ENCODE measurements at places on chromosomes 6 and 20.

- no peak for DNase-seq
These were observed 115.9 kb downstream of the DLL1 start for GRCh38 chr6:170174771-170175643.

- no peak for DNase-seq
These were observed 44.8 kb upstream of the CCDC167 start for GRCh38 chr6:37544530-37544929.

GRCh38 chr6:53238311-53238710, 89.7 kb upstream of the GCM1 start:
- no peak for DNase-seq

GRCh38 chr6:138293428-138294395, 75.4 kb upstream of the PBOV1 start:
- no peak for DNase-seq

- DNase-seq = no peak
These were observed 7.8 kb downstream of the SYNGAP1 start for GRCh38 chr6:33427585-33428223.

DNA sequence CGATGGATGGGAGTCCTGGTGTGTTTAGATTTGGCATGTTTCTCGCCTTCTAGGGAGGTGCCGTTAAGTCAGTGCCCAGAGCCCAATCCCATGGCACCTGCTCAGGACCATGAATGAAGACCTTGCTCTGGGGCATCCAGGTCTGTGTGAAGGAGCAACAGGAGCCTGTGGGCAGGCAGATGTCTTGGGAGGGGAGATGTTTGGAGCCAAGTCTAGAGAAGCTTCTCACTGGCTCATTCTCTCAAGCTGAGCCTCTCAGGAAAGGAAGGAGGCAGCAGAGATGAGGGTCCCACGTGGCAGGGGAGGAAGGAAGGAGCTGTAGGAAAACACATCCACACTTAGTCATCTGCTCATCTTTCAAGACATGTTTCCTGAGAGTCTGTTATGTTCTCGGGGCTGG, 9.5 kb upstream of the SIRPB1 start:
- no peak for DNase-seq

- DNase-seq = peak; percentile 82
These were observed 531.3 kb upstream of the JAG1 start for GRCh38 chr20:11204926-11205768.

GRCh38 chr20:17542993-17543412, 11.8 kb upstream of the BFSP1 start:
- DNase-seq = no peak

- DNase-seq = no peak
These were observed 8.7 kb upstream of the CCR6 start for GRCh38 chr6:167113935-167114910.

DNA sequence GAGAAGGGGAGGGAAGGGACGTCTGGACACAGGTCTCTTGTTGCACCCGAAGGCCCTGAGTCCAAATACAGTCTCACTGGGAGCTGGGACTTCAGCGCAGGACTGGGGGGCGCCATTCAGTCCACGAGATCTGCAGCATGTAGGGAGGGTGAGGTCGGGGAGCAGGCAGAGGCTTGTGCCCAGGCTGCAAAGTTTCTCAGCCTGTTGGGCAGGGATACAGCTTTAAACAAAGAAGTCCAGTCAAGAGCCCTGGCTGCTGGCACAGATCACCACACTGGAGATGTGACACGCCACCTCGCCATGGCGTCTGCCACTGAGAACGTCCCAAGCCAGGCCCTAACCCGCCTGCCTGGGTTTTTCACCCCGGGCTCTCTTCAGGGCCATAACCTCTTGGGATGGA, 256.6 kb downstream of the DLL1 start:
- DNase-seq = peak; percentile 58

- no peak for DNase-seq
These were observed 4.6 kb downstream of the MSH5 start for GRCh38 chr6:31744422-31744821.

DNA sequence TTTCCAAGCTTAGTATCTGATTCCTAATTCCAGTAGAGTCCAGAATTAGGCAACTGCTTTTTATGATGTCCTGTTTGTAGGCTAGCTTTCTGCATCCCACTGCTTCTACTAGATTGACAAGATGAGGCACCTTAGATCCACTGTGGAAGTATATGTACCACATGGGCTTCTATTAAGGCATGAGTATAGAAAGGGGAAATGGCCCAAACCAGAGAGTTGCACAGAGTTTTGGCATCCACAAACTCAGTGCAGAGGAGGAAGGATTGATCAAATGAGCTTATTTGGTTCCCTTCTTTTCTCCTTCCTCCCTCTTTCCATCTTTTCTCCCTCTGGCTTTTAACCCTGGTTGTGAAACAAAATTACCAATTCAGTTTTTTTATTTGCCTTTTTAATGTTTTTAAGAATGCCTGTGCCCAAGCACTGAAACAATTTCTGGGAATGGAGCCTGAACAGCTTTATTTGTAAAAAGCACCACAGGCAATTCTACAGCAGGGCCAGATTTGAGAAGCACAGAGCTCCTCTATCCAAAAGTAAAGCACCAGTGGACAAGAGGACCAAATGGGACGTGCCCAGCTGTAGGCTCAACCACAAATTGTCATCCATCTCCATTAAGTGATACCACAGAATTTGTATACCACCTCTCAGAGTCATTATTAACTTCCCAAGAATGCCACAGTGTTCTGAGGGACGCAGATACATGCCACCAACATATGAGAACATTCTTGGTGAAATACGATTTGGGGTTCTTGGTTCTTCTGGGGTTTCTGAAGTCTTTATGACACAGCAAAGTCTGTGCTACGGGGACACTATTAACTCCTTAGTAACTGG, 969.1 kb downstream of the KIF16B start:
- DNase-seq = no peak

- DNase-seq = no peak
These were observed 57.4 kb downstream of the SLC24A3 start for GRCh38 chr20:19269737-19270340.

- no peak for DNase-seq
These were observed 22.5 kb upstream of the ADRM1 start for GRCh38 chr20:62280303-62280702.
